ENCODE measurements at places on chromosomes 5 and 9. TPM values are rescaled to one million over a fixed set of nuclear protein-coding genes. Genes with fewer than 3 reads are reported as not detected.

Gene GADD45G
- polyA plus RNA-seq = 4.8 TPM

Gene ISL1
- polyA plus RNA-seq = 0.05 TPM

Gene NPDC1
- 34.3 TPM for polyA plus RNA-seq

Gene TRPM6
- polyA plus RNA-seq = 0.31 TPM

Measured in right lung (tissue), 10 donors.